ENCODE measurements at places on chromosomes 5 and 9.

GRCh38 chr5:138360941-138361452, 8.5 kb downstream of the KDM3B start:
- no peak for DNase-seq

- no peak for DNase-seq
Observed at GRCh38 chr5:165497707-165498106, 1992.3 kb downstream of the MAT2B start.

GRCh38 chr9:130171226-130172148, 717 bp upstream of the NCS1 start:
- DNase-seq: peak; percentile 70

GRCh38 chr9:109369285-109369684, 48.4 kb upstream of the EPB41L4B start:
- DNase-seq: no peak

- DNase-seq: no peak
Observed at GRCh38 chr5:173735184-173735583, 118.7 kb upstream of the BOD1 start.

DNA sequence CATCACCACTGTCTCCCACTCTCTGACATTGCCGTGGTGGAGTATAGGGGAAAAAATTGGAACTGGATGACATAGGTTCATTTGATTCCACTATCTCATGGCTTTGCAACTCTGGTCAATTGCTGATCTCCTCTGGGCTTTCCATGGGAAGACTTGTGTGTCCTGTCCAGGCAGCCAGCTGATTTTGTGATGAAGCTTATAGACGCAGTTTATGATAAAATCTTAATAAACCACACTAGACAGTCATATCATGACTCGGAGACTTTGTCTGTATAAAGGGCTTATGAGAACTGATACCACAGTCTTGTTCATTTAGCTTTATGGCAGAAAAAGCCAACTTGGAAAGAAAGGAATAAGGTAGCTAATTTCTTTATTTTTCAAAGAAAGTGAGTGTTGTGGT, 296.5 kb downstream of the MAST4 start:
- no peak for DNase-seq

- no peak for DNase-seq
Observed at GRCh38 chr5:6827526-6828219, 114.4 kb downstream of the TENT4A start.

GRCh38 chr5:127684726-127685467, 18.3 kb upstream of the CCDC192 start:
- no peak for DNase-seq

- no peak for DNase-seq
Observed at GRCh38 chr9:16193066-16193465, 640.2 kb downstream of the CCDC171 start.

GRCh38 chr9:135394699-135395645, 84.6 kb upstream of the PPP1R26 start:
- no peak for DNase-seq

GRCh38 chr9:127680226-127680625, 26.6 kb upstream of the CFAP157 start:
- no peak for DNase-seq

DNA sequence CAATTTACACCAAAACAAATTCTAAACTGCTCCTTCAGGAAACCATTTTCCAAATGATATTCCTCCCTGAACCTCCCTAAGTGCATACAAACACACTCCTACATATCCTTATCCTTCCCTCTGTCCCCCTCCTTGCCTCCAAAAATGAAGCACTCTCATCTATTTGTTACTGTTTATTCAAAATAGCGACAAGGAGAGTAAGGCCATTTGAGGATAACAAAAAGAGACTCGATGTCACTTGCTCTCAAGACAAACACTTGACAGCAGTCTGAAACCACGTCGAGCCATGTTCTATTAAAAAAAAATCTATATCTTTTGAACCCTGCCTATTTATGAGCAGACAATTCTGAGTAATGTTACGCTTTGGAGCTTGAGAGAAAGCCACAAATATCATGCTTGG, 547.9 kb downstream of the DTWD2 start:
- no peak for DNase-seq

DNA sequence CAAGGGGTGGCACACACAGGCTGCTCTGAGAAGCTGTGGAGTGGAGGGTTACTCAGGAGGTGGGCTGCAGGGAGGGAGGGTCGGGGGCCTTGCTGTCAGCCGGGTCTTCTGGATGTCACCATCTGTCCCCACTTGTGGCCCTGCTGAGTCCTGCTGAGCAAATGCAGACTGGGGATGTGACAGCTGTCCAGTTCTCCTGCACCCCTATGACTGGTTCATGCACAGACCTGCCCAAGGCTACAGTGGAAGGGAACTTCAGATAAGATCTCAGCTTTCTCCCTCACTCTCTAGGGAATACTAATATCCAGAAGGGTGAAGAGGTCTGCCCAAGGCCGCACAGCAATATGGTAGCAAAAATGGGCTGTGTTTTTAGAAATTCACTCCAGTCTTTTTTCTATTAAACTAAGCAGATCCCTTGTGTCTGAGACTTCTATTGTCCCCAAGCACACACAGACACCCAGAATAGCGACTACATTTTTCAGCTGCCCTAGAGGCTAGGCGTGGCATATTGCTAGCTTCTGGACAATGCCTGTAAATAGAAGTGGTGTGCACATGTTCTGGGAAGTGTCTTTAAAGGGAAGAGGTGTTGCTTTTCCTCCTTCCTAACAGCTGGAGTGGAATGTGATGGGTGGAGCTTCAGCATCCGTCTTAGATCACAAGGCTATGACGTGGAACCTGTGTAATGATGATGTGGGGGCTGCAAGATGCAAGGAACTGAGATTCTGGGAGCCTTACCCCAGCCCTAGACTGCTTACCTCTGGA, 51.1 kb upstream of the TBC1D2 start:
- no peak for DNase-seq

- DNase-seq: no peak
Observed at GRCh38 chr9:93612796-93613154, 36.4 kb downstream of the PHF2 start.

- DNase-seq: no peak
Observed at GRCh38 chr5:78293851-78294247, 649 bp downstream of the AP3B1 start.

DNA sequence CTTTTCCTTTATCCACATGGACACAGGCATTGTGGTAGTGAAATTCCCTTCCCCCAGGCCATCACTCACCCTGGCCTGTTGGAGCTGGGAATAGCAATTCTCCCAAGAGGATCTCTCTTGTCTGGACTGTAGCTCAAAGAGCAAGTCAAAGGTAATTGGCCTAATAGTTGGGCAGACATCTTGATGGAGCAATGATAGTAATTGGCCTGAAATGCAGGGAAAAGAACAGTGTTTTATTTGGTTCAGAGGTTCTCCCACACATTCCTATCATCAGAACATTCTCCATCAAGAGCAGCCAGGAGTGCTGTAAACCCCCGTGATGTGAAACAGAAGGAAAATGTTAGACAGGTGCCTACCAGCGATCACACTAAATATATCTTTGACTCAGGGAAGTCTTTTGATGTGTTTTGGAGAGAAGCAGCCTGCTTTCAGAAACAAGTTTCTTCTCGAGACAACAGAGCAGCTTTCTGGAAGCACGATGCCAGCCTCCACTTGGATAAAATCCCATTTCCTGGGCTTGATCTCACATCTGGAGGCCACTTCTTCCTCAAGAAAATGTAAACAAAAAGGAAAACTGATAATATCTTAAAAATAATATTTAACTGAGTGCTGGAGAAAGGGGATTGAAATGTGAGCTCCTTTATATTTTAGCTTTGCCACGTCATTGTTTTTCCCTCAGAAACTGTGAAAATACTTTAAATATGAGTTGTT, 198.1 kb upstream of the WWC1 start:
- DNase-seq: no peak

GRCh38 chr5:77030097-77031071, at the start of gene AGGF1:
AGGF1 (plus strand) TSS chr5:77030404; CDS start chr5:77030767, 363 bp downstream.
- DNase-seq: peak; percentile 94

GRCh38 chr9:131031005-131031641, 22.1 kb downstream of the LAMC3 start:
- DNase-seq: no peak

- no peak for DNase-seq
Observed at GRCh38 chr5:103119070-103119764, 721 bp downstream of the GIN1 start.

DNA sequence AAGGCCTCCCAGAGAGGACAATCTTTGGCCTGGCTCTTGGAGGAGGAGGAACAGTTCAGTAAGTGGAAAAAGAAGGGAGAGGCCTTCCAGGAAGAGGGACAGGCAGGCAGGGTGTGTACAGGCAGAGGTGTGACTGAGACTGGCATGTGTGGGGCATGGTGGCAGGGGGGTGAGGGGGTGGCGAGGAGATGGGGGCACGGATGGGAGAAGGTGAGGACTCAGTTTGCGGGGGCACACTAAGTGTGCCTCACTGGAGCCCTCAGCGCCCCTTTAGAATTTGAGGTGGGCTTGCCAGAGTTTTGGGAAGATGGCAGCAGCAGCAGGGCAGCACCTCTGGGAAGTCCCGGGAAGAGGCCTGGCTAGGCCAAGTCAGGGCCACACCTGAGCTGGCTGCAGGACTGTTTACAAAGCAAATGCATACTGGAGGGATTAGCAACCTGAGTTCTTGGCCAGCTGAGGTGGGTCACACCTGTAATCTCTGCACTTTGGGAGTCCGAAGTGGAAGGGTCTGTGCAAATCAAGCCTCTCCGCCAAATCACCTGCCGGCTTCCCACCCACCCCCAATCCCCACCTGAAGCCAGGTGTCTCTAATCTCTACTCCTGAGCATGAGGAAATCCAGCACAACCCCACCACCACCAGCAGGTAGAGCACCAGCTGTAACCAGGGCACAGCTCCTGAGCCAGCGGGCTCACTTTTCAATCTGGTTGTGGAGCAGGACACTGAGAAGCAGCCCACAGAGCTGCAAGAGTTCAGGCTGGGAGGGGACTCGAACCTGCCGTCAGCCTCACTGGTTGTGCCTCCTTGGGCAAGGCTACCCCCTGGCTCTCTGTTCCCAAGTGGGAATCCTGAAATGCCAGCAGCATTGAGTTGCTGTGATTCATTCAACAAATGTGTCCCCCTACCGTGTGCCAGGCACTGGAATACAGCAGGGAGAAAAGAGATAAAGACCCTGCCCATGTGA, 10.2 kb upstream of the GABRP start:
- DNase-seq: no peak

GRCh38 chr9:114180696-114181606, 25.6 kb downstream of the COL27A1 start:
- peak; percentile 74 for DNase-seq

DNA sequence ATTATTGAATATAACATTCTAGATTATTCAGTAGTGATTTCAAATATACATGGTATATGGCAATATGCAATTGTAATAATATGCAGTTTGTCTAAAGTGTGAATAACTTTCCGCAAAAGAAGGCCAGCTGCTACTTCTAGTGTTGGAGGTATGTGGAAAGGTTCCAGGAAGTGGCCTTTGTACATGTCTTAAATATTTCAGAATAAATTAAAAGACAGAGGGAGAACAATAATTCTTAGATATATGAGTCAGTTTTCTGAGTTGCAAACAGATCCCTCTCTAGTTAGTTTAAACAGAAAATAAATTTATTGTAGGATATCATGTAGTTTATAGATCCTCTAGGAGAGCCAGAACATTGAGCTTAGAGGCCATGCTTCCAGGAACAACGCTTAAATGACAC, 210.8 kb upstream of the ELL2 start:
- DNase-seq: no peak

- no peak for DNase-seq
Observed at GRCh38 chr5:135079099-135079681, 45.2 kb upstream of the PITX1 start.

GRCh38 chr5:23631302-23632045, 124.1 kb downstream of the PRDM9 start:
- DNase-seq: no peak

- DNase-seq: no peak
Observed at GRCh38 chr9:79952401-79952800, 380.6 kb downstream of the TLE4 start.

DNA sequence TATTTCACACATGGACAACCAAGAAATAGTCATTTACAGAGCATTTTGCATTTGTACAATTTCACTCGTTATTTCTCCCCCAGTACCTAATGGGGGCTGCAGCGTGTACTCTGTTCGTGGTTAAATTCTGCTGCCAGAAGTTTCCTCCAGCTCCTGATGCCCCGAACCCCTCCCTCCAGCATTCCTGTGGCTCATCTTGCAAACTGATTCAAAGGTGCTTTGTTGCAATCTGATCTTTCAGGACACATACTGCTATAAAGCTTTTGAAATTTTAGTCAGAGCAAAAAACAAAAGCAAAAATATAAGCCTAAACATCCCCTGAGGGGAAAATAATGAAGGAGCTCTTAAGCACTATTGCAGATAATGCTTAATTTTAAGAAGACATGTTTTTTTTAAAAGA, 27.7 kb downstream of the UBLCP1 start:
- DNase-seq: no peak

GRCh38 chr9:93911801-93912554, 43.2 kb downstream of the BARX1 start:
- DNase-seq: peak; percentile 52

DNA sequence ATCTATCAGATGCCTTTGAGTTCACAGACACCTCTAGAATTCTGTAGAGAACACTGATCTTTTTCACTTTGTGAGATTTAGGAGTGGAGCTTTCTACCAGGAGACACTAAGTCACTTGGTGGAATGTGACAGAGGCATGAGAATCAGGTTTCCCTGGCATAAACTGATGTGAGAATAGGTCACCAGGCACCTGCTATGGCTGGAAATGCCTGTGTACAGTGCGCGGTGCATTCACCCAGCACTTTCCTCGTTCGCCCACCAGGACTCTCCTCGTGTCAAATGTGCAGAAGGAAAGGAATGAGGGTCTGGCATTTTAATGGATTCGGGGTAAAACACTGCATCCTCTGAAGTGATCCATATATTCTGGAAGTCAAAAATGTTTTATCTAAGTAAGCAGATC, 281.8 kb upstream of the TUT7 start:
- DNase-seq: no peak

GRCh38 chr5:172505403-172505759, 51.1 kb upstream of the SH3PXD2B start:
- DNase-seq: no peak

GRCh38 chr5:171709930-171710329, 75.7 kb upstream of the SMIM23 start:
- DNase-seq: no peak

- no peak for DNase-seq
Observed at GRCh38 chr5:37836235-37836591, 3.6 kb downstream of the GDNF start.

All from right kidney (tissue), 9 donors.